Activated CD4-positive, alpha-beta memory T cell treated with anti-CD3 and anti-CD28 coated beads for 36 hours (primary cell): ENCODE measurements at places on chromosomes 6 and 20. TPM values are rescaled to one million over a fixed set of nuclear protein-coding genes. Genes with fewer than 3 reads are reported as not detected.

GRCh38 chr6:38391206-38391605, 248.5 kb downstream of the BTBD9 start:
- no peaks in the 10 kb centered on the region for H3K4me1 ChIP-seq
- H3K4me3 ChIP-seq, result no peak overlapping the region
- no peak overlapping the region for H3K27ac ChIP-seq
- no peaks in the 10 kb centered on the region for H3K27me3 ChIP-seq
- no peak for DNase-seq

AGPAT4 gene
- 5.6 TPM for total RNA-seq

LY6G6F gene
- not detected for total RNA-seq

DNA sequence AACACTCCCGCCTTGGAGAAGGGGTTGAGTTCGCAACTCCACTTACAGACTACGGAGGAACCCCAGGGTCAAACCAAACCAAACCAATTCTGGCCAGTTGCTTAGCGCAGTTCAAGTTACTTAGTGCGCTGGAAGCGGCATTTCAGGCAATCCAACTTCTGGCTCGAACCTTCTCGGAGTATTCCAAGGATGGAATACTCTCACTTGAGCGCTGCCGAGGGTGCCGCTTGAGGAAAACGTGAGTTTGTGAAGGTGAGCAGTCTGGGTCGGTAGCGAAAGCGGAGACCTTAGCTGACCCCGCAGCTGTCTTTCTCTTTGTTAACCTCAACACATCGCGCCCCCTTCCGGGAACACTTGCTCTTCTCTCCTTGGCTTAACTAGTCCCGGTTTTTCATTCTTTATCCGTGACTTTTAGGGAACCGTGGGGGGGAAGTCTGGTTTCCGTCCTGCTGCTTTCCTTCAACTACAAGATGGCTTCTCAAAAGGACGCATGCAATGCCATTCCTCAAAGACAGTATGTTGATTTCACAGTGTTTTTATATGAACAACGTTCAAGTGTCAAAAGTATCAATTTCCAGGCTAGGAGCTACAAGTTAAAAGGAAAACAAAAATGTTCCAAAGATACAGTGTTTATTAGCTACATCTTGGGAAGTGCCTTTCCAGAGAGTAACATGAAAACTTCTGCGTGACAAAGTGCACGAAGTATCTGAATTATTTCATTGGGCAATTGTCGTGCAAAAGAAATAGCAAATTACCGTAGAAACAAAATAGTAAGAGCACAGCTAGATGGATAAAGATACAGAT, 741 bp upstream of the PNISR start:
- H3K4me1 ChIP-seq, result peaks cover 56% of the 10 kb centered on the region
- peak; percentile 76 for DNase-seq
- peak overlapping the region; percentile 98 for H3K27ac ChIP-seq
- H3K36me3 ChIP-seq, result peaks cover 27% of the 10 kb centered on the region
- no peaks in the 10 kb centered on the region for H3K27me3 ChIP-seq
- H3K4me3 ChIP-seq, result peak overlapping the region; percentile 82

- no peaks in the 10 kb centered on the region for H3K27me3 ChIP-seq
- H3K4me1 ChIP-seq, result no peaks in the 10 kb centered on the region
- no peak overlapping the region for H3K27ac ChIP-seq
- H3K4me3 ChIP-seq, result no peak overlapping the region
- DNase-seq, result no peak
These were observed 68.6 kb upstream of the SLC24A3 start for GRCh38 chr20:19143890-19144289.

GRCh38 chr6:111788379-111789276, 84.6 kb downstream of the FYN start:
- no peak overlapping the region for H3K4me3 ChIP-seq
- H3K36me3 ChIP-seq, result peaks cover 19% of the 10 kb centered on the region
- H3K27me3 ChIP-seq, result no peaks in the 10 kb centered on the region
- no peak overlapping the region for H3K27ac ChIP-seq

- DNase-seq, result no peak
- no peak overlapping the region for H3K27ac ChIP-seq
- H3K4me1 ChIP-seq, result no peaks in the 10 kb centered on the region
- H3K27me3 ChIP-seq, result no peaks in the 10 kb centered on the region
- H3K36me3 ChIP-seq, result no peaks in the 10 kb centered on the region
These were observed 125.6 kb upstream of the MAFB start for GRCh38 chr20:40814631-40814960.

DNA sequence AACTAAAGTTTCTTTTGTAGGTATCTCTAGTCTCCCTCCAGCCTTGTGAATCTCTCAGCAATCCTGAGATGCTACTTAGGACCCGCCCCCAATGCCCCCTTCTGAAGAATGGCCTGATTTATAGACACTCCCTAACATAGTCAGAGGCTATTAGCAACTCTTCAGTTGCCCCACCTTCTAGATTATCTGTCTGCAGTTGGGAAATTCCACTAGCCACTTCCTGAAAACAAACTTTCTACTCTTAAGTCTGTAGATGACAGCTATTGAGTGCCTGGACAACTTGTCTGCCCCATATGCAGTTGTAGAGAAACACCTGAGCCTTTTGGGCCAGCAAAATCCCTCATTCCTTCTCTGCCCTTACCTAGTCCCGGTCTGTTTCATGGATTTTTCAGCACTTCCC, 188.2 kb upstream of the PREP start:
- peaks cover 1% of the 10 kb centered on the region for H3K27me3 ChIP-seq
- peak; percentile 25 for DNase-seq
- no peaks in the 10 kb centered on the region for H3K36me3 ChIP-seq
- peaks cover 50% of the 10 kb centered on the region for H3K4me1 ChIP-seq
- no peak overlapping the region for H3K4me3 ChIP-seq

TINAG gene
- not detected for total RNA-seq

DNA sequence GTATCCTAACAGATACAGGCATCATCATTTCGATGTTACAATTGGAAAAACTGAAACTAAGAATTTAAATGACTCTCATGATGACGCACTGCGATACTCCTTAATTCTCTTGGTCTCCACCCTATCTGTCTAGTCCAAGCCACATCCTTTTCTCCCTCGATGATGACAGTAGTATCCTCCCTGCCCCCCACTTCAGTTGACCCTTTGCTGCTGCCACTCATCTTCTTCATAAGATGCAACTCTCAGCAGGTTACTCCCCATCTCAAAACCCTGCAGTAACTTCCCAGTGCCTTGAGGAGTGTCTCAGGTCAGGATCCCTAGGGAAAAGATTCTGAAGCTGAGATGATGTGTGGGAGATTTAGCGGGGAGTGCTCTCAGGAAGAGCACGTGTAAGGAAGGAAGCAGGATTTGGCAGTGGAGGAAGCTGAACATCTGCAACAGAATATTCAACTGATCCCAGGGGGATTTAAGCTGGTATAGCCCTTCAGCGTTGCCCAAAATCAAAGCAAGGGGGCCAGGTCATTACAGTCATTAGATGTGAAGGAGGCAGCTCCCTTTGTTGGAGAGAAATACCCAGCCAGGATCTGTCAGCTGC, 16.1 kb downstream of the JPH2 start:
- H3K4me3 ChIP-seq, result no peak overlapping the region
- no peak for DNase-seq
- no peaks in the 10 kb centered on the region for H3K4me1 ChIP-seq
- no peaks in the 10 kb centered on the region for H3K36me3 ChIP-seq

GRCh38 chr6:2839982-2840748, 1.5 kb downstream of the SERPINB1 start:
- no peaks in the 10 kb centered on the region for H3K27me3 ChIP-seq
- H3K4me3 ChIP-seq, result peak overlapping the region; percentile 86
- peaks cover 69% of the 10 kb centered on the region for H3K4me1 ChIP-seq
- DNase-seq, result no peak
- H3K36me3 ChIP-seq, result peaks cover 47% of the 10 kb centered on the region

DNA sequence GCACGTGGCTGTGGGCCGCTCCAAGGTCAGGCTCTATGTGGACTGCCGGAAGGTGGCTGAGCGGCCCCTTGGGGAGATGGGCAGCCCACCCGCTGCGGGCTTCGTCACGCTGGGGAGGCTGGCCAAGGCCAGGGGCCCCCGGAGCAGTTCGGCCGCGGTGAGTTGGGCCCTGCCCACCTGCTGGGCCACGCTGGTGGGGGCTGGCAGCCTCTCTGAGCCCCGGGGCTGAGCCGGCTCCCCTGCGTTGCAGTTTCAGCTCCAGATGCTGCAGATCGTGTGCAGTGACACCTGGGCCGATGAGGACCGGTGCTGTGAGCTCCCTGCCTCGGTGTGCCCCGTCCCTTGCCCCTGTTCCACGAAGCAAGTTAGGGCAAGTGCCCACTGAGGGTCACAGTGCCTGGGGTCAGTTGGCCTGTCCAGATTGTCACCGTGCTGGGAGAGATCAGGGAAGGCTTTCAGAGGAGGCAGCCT, 27.1 kb downstream of the COL20A1 start:
- peaks cover 10% of the 10 kb centered on the region for H3K27me3 ChIP-seq
- no peak overlapping the region for H3K27ac ChIP-seq
- DNase-seq, result no peak
- H3K4me3 ChIP-seq, result no peak overlapping the region
- H3K4me1 ChIP-seq, result no peaks in the 10 kb centered on the region
- no peaks in the 10 kb centered on the region for H3K36me3 ChIP-seq

GRCh38 chr6:128438393-128438792, 82.0 kb downstream of the PTPRK start:
- H3K4me3 ChIP-seq, result no peak overlapping the region
- peaks cover 4% of the 10 kb centered on the region for H3K27me3 ChIP-seq
- no peaks in the 10 kb centered on the region for H3K36me3 ChIP-seq
- H3K27ac ChIP-seq, result no peak overlapping the region

CYP39A1 gene
- not detected for total RNA-seq

GRCh38 chr6:154611847-154612246, 101.4 kb upstream of the CNKSR3 start:
- no peak overlapping the region for H3K27ac ChIP-seq
- DNase-seq, result no peak
- no peaks in the 10 kb centered on the region for H3K36me3 ChIP-seq
- H3K27me3 ChIP-seq, result peaks cover 2% of the 10 kb centered on the region
- H3K4me1 ChIP-seq, result peaks cover 27% of the 10 kb centered on the region

DNA sequence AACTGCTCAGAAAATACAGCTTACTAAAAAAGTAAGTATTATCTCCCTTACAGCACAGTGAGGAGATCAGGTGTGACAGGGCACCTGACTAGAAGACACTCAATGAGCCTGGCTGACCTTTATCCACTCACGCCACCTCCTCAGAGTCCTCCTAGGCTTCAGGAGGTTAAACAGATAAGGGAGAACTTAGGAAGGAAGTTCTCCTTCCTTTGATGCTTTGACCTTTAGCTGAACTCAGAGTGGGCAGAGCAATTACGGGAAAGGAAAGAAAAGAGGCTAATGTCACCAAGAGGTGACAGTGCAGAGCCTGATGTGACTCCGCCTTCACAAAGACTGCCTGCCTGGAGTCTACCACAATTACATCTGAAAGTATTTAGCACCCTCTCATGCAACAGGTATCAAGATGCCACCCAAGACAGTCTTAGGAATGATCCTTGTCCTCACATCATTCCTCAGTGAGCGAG, 36.7 kb downstream of the MAN1A1 start:
- H3K27me3 ChIP-seq, result no peaks in the 10 kb centered on the region
- no peaks in the 10 kb centered on the region for H3K36me3 ChIP-seq

DNA sequence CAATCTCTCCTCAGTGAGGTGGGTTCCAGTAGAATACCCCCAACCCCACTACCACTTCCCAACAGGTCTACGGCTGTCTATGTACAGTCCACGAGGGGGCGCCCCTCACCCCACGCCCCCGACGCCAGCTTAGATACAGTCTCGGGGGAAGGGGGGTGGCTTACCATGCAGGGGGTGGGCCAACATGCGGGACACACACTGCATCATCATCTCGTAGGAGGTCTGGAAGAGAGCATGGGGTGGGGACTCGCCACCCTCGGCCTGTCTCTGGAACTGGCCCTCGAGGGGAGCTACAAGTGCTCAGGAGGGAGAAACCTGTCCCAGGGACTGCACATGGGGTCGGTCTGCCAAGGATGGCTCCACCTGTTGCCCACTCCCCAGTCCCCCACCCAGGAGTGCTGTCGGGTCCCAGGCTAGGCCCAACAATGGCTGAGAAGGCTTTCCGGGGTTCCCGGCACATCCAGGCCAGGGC, 8.5 kb downstream of the MTCH1 start:
- no peak overlapping the region for H3K27ac ChIP-seq
- H3K4me1 ChIP-seq, result peaks cover 24% of the 10 kb centered on the region
- no peak overlapping the region for H3K4me3 ChIP-seq
- no peaks in the 10 kb centered on the region for H3K27me3 ChIP-seq

DNA sequence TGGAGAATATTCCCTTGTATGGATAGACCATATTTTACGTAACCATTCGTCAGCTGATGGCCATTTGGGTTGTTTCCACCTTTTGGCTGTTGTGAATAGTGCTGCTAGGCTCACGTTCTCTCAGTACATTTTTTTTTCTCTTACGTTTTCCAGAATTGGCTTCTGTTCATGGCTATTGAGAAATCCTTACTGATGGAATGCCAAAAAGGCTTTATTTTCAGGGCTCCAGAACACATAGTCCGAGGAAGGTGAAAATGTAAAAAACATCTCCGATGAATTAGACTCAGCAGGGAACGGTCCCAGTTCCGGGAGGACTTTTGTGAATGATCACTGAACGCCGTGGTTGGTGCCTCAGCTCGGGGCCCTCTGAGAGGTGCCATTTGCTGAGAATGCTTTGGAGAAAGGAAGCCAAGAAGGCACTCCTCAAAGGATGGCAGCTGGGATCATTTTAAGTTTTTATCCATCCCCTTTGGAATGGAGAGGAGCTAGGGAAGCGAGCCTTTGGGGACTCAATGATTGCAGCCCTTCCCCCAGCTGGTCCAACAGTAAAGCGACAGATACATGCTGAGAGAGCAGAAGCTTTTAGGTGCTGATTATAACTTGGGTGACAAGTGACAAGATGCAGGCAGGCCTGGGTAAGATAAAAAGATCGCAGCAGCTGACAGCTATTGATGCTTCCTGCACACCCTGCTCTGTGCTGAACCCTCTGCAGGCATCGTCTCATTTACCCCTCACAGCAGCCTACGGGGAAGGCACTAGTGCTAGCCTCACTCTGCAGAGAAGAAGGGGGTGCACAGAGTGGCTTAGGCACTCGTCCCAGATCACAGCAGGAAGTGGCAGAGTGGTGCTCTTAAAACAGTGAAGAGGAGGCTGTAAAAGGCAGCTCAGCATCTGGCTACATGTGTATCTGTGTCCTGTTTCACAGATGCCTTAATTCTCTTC, 133.4 kb upstream of the KCNG1 start:
- H3K27me3 ChIP-seq, result peaks cover 33% of the 10 kb centered on the region
- H3K27ac ChIP-seq, result no peak overlapping the region
- H3K4me3 ChIP-seq, result no peak overlapping the region
- H3K36me3 ChIP-seq, result no peaks in the 10 kb centered on the region

POU3F2 gene
- not detected for total RNA-seq

LIME1 gene
- total RNA-seq, result 17.6 TPM

PARD6B gene
- total RNA-seq, result 6.3 TPM

DNA sequence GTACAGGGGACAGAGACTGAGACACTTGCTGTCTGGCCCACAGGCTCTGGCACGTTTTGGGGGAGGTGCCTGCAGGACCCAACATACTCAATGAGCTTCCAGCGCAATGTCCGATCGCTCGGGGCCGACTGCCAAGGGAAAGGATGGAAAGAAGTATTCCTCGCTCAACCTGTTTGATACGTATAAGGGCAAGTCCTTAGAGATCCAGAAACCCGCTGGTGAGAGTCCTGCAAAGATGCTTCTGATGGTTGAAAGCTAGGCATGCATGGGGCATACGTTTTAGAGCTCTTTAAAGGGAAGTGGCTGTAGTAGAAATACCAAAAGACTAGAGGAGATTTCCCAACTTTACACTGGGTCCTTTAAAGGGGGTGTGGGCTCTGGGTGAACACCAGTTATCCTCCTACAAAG, 2.2 kb downstream of the PRRC2A start:
- H3K4me3 ChIP-seq, result peak overlapping the region; percentile 91
- H3K36me3 ChIP-seq, result peaks cover 54% of the 10 kb centered on the region
- DNase-seq, result no peak
- H3K4me1 ChIP-seq, result peaks cover 27% of the 10 kb centered on the region
- H3K27ac ChIP-seq, result peak overlapping the region; percentile 98
